ENCODE measurements at places on chromosomes 4 and X. TPM values are rescaled to one million over a fixed set of nuclear protein-coding genes. Genes with fewer than 3 reads are reported as not detected.

GRCh38 chr4:80096175-80096850 is 23.3 kb upstream of the ANTXR2 start:
- H3K4me3 ChIP-seq, result no peak overlapping the region
- H3K27ac ChIP-seq, result no peak overlapping the region
- DNase-seq, result no peak
- H3K27me3 ChIP-seq, result peaks cover 14% of the 10 kb centered on the region

DNA sequence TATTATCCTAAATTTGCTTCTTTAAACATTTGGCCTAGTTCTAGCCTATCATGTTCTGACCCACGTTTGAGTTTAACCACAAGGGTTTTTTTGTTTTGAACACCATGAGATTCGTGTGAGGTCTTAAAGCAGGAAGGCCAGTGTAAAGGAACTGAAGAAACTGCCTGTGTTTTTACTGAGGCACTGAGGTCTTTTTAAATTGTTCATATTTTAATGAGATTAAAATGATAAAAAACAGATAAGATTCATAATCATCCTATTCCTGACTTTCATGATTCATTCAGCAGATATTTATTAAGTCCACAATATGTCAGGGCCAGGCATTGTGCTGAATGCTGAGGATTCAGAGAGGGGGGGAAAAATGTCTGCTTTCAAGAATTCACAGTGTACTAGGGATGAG is 3.2 kb downstream of the RPS6KA3 start:
- peak overlapping the region; percentile 71 for H3K27ac ChIP-seq
- peaks cover 44% of the 10 kb centered on the region for H3K4me1 ChIP-seq
- H3K27me3 ChIP-seq, result no peaks in the 10 kb centered on the region
- H3K36me3 ChIP-seq, result peaks cover 3% of the 10 kb centered on the region
- DNase-seq, result no peak
- peak overlapping the region; percentile 59 for H3K4me3 ChIP-seq

DNA sequence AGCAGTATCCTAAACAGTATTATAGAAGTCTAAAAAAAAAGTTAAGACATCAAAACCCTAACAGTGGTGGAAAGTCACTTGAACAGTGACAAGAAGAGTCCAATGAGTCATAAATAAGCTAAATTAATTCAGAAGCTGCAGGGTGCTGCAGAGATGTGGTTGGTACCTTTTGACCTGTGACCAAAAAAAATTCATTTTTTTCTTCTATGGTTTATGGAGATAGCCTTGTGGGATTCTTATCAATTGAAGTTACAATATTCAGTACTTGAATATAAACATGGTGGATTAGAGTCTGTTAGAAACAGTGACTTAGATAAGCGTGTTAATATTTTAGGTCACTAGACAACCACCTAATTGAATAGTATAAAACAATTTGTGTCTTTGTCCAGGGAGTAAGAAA is 35.4 kb downstream of the CCSER1 start:
- no peak overlapping the region for H3K4me3 ChIP-seq
- no peaks in the 10 kb centered on the region for H3K27me3 ChIP-seq
- H3K4me1 ChIP-seq, result peaks cover 23% of the 10 kb centered on the region
- no peak overlapping the region for H3K27ac ChIP-seq
- H3K36me3 ChIP-seq, result no peaks in the 10 kb centered on the region

GRCh38 chr4:89746377-89746776 is 90.6 kb downstream of the SNCA start:
- no peak for DNase-seq
- no peak overlapping the region for H3K4me3 ChIP-seq
- no peaks in the 10 kb centered on the region for H3K36me3 ChIP-seq
- H3K4me1 ChIP-seq, result no peaks in the 10 kb centered on the region

- no peaks in the 10 kb centered on the region for H3K36me3 ChIP-seq
- peak overlapping the region; percentile 28 for H3K27ac ChIP-seq
- peaks cover 45% of the 10 kb centered on the region for H3K4me1 ChIP-seq
- peaks cover 9% of the 10 kb centered on the region for H3K27me3 ChIP-seq
- no peak for DNase-seq
Observed at GRCh38 chr4:184899261-184900134, 73.7 kb upstream of the ACSL1 start.

- H3K4me3 ChIP-seq, result no peak overlapping the region
- H3K27me3 ChIP-seq, result no peaks in the 10 kb centered on the region
- no peak for DNase-seq
- peaks cover 38% of the 10 kb centered on the region for H3K4me1 ChIP-seq
- H3K36me3 ChIP-seq, result peaks cover 6% of the 10 kb centered on the region
Observed at GRCh38 chrX:150581093-150581775, 12.8 kb downstream of the MTM1 start.

DNA sequence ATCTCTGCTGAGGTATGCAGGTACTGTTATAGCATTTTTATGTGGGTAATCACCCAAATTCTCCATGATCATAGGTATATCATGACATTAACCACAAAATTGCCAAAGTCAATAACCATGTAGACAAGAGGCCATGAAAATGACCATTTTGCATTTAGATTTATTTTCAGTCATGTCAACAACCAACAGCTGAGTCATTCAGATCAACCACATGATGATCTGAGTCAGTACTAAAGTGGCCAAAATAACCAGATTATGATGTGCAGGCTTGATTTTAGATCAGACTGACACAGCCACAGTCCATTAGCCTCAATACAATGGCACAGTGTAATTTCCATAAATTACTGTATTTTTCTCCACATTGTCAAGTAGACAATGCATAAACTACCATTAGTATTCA is 240.5 kb downstream of the GRIA3 start:
- H3K27ac ChIP-seq, result no peak overlapping the region
- no peaks in the 10 kb centered on the region for H3K4me1 ChIP-seq
- DNase-seq, result no peak
- H3K4me3 ChIP-seq, result no peak overlapping the region
- no peaks in the 10 kb centered on the region for H3K36me3 ChIP-seq

GRCh38 chr4:113666386-113667114 is 95.0 kb downstream of the CAMK2D start:
- no peak overlapping the region for H3K27ac ChIP-seq
- no peak for DNase-seq
- H3K36me3 ChIP-seq, result peaks cover 22% of the 10 kb centered on the region

GRCh38 chrX:26376037-26376708 is 160.2 kb downstream of the MAGEB5 start:
- no peaks in the 10 kb centered on the region for H3K36me3 ChIP-seq
- DNase-seq, result no peak
- no peaks in the 10 kb centered on the region for H3K27me3 ChIP-seq
- no peak overlapping the region for H3K4me3 ChIP-seq
- no peaks in the 10 kb centered on the region for H3K4me1 ChIP-seq

DNA sequence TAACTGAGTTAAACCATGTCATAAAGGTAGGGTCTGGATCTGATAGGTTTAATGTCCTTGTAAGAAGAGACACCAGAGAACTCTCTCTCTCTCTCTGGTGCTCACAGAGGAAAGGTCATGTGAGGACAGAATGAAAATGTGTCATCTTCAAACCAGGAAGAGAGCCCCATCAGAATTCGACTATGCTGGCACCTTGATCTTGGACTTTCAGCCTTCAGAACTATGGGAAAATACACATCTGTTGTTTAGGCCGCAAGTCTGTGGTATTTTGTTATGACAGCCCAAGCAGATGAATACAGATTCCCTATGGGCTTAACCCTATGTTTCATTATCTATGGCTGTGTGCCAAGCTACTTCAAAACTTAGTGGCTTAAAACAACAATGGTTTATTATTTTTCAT is 105.5 kb upstream of the DDIT4L start:
- no peak for DNase-seq
- H3K27ac ChIP-seq, result no peak overlapping the region
- H3K36me3 ChIP-seq, result no peaks in the 10 kb centered on the region
- H3K27me3 ChIP-seq, result no peaks in the 10 kb centered on the region

- H3K4me3 ChIP-seq, result no peak overlapping the region
- no peak overlapping the region for H3K27ac ChIP-seq
- peaks cover 10% of the 10 kb centered on the region for H3K4me1 ChIP-seq
- peaks cover 5% of the 10 kb centered on the region for H3K27me3 ChIP-seq
- no peaks in the 10 kb centered on the region for H3K36me3 ChIP-seq
Observed at GRCh38 chrX:72020788-72021187, 110.1 kb downstream of the NHSL2 start.

GRCh38 chr4:89109841-89110540 is 1.3 kb upstream of the TIGD2 start:
- DNase-seq, result no peak
- H3K27ac ChIP-seq, result peak overlapping the region; percentile 32
- peak overlapping the region; percentile 88 for H3K4me3 ChIP-seq
- H3K36me3 ChIP-seq, result no peaks in the 10 kb centered on the region
- H3K27me3 ChIP-seq, result no peaks in the 10 kb centered on the region

GRCh38 chrX:72043636-72044035 is 88.1 kb downstream of the RTL5 start:
- H3K36me3 ChIP-seq, result no peaks in the 10 kb centered on the region
- peaks cover 4% of the 10 kb centered on the region for H3K27me3 ChIP-seq
- no peak overlapping the region for H3K4me3 ChIP-seq

DNA sequence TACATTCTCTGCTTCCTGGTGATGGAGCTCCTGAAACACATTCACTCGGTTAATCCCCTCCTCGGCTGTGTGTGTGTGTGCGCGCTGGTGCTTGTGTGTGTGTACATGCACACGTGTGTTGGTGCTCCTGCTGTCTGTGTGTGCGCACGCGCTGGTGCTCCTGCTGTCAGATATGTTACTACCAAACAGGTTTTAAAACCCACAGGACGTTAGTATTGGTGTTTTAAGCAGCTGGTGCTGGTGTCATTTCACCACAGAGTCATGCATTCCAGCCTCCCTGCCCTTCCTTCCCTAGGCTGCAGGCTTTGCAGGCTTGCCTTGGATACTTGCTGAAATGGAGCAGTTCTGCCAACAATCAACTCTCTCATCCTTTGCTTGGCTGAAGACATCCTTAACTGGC is 48.1 kb upstream of the CPLX1 start:
- no peak overlapping the region for H3K4me3 ChIP-seq
- no peak overlapping the region for H3K27ac ChIP-seq
- H3K4me1 ChIP-seq, result no peaks in the 10 kb centered on the region
- no peak for DNase-seq

- no peak for DNase-seq
- H3K36me3 ChIP-seq, result peaks cover 65% of the 10 kb centered on the region
- H3K27ac ChIP-seq, result no peak overlapping the region
- no peak overlapping the region for H3K4me3 ChIP-seq
- no peaks in the 10 kb centered on the region for H3K27me3 ChIP-seq
Observed at GRCh38 chr4:155931634-155932033, 22.0 kb downstream of the CTSO start.

DNA sequence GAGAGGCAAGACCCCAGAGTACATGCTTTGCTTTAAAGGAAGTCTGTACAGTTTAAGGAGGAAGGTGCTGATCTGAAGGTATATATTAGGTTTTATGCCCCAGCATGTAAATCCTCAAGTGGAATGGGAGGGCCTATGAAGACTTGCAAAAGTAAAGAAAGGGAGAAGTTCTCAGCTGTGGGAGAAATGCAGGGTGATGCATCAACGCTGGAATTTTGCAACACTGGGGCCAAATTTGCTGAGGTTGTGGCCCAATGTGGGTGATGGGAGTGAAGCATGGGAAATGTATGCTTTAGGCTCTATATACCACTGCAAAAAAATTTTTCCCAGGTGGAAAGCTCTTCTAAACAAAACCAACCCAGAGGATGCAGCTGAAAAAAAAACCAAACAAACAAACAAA is 33.8 kb upstream of the GPR174 start:
- no peak overlapping the region for H3K4me3 ChIP-seq
- peaks cover 42% of the 10 kb centered on the region for H3K4me1 ChIP-seq
- DNase-seq, result no peak

Gene GPC4
- 0.16 TPM for total RNA-seq

Gene KLHL34
- 0.76 TPM for total RNA-seq

Gene HOPX
- 13.2 TPM for total RNA-seq

Gene XG
- not detected for total RNA-seq

Gene SATL1
- not detected for total RNA-seq

Gene MTCP1
- 21.2 TPM for total RNA-seq

Gene PPAT
- 12.9 TPM for total RNA-seq

Gene DUSP9
- total RNA-seq, result not detected
